ENCODE measurements at places on chromosomes 11 and 22.

DNA sequence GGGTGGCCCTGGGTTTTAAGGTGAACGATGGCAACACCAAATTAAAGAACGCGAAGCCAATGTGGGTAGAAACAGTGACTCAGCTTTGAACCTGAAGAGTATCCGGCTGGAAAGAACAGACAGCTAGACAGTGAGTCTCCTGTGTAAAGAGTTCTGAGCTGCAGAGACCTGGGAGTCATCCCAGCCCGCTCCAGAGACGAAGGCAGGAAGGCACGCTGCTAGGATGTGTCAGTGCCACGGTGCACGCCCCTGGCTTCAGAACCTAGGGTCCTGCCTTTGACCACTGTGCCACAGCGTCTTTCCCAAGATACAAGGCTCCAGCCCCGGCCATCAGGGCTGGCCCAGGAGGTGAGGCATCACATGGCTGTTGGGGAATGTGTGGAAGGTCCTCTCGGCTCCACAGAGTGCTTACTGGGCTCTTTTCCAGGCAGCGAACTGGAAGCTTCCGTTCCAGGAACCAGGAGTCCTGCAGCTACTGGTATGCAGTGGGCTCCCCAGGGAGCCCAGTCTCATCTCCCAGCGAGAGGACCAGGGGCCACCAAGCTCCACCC is 29.9 kb downstream of the LRFN4 start:
- no peak for DNase-seq

DNA sequence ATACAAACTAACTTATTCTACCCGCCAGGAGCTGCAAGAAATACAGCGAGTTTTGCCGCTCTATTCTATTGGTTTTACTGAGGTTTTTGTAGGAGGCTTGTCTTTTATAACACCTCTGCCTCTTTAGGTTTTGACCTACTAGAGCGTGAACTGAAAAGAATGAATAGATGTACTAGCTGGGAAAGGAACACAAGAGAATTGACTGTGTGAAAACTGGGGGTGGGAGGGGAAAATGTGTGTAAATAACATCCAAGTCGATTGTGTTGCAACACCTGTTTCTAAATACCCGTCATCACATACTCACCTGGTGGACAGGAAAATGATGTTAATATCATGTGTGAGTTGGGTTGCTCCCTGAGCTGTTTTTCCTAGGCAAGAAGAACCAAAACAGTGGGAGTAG is 12.9 kb upstream of the JHY start:
- DNase-seq = no peak

- no peak for DNase-seq
Measured at GRCh38 chr11:3381794-3382193, 2.8 kb upstream of the ZNF195 start.

- no peak for DNase-seq
Measured at GRCh38 chr11:113369411-113369810, 18.2 kb upstream of the ANKK1 start.

DNA sequence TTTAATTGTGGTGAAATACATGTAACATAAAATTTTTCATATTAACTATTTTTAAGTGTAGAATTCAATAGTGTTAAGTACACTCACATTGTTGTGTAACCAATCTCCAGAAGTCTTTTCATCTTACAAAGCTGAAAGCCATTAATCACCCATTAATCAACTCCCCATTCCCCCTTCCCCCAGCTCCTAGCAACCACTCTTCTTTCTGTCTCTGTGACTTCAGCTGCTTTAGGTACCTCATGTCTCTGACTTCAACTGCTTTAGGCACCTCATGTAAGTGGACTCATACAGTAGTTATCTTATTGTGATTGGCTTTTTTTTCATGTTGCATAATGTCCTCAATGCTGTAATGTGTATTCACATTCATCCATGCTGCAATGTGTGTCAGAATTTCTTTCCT is 150.8 kb upstream of the NTM start:
- no peak for DNase-seq

- no peak for DNase-seq
Measured at GRCh38 chr11:61472282-61472681, 36.3 kb upstream of the LRRC10B start.

- no peak for DNase-seq
Measured at GRCh38 chr11:1230456-1231395, 7.9 kb downstream of the MUC5B start.

DNA sequence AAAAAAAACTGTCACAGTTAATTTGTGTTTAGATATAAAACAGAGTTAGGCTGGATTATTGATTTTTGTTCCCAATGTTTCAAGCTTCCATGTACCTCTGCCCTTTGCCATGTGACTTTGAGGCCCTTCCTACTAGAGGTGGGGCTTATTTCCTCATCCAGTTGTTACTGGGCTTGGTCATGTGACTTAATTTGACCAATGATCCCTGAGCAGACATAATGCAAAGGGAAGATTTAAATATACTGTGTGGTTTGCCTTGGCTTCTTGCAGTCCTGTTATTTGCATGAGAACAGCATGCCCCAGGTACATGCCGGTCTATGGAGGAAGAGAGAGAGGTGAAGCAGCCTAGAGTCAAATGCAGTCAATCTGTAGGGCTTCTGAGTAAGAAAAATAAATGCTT is 347.0 kb downstream of the MIAT start:
- DNase-seq = no peak

GRCh38 chr11:10414659-10415058 is 40.4 kb upstream of the AMPD3 start:
- no peak for DNase-seq

- no peak for DNase-seq
Measured at GRCh38 chr11:69996451-69996850, 81.7 kb upstream of the ANO1 start.

DNA sequence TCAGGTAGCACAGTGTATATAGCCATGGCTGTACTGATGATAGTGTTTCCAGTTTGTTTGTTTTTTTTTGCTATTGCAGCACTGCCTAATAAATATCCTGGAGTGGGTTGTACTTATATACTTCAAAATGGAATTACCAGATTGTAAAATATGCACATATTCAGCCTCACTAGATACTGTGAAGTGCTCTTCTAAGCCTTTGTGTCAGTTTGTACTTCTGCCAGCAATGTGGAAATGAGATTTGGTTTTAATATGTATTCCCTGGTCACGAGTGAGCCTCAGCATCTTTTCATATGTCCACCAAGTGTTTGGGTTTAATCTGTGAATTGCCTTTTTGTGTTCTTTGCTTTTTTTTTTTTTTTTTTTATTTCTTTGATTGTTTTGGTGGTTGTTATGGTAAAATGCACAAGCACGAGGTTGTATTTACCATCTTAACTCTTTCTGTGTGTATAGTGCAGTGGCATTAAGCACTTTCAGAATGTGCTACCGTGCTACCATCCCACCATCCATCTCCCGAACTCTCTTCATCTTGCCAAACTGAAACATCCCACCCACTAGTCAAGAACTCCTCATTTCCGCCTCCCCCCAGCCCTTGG is 34.9 kb downstream of the ST3GAL4 start:
- no peak for DNase-seq

GRCh38 chr11:132586801-132587200 is 945.5 kb downstream of the OPCML start:
- DNase-seq = no peak

- no peak for DNase-seq
Measured at GRCh38 chr11:13972043-13972910, 9.8 kb downstream of the SPON1 start.

GRCh38 chr11:130299978-130300377 is 14.7 kb downstream of the ZBTB44 start:
- DNase-seq = no peak

DNA sequence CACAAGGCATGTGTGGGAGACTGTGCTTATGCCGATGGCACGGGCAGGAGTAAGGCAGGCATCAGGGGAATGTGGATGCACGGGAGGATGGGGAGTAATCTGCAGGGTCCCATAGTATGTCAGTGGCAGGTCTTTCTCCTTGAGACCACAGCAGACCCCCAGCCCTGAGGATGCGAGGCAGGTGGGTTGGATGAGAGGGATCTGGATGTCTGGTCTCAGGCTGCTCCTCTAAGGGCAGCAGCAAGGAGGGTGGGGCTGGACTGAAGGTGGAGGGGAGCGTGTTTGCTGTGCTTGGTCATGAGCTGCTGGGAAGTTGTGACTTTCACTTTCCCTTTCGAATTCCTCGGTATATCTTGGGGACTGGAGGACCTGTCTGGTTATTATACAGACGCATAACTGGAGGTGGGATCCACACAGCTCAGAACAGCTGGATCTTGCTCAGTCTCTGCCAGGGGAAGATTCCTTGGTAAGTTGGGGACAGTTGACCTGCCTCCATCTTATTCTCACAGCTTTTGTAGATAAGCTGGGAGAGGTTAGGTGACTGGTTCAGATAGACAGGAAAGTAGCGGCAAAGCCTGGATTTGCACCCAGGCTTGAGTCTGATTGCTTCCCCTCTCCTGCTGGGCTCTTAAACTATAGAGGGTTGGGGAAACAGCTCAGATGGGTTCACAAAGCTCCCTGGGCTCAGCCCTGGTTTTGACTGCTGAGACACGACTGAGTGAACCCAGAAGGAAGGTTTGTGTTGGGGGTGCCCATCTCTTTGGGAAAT is at the start of gene APOL1:
TSS of gene APOL1 (plus strand) at position 380 of the 769 bp plus-strand sequence. CDS start 1,823 bp downstream, outside the sequence.
- DNase-seq = no peak

- no peak for DNase-seq
Measured at GRCh38 chr22:35991168-35991567, 37.5 kb downstream of the RBFOX2 start.

DNA sequence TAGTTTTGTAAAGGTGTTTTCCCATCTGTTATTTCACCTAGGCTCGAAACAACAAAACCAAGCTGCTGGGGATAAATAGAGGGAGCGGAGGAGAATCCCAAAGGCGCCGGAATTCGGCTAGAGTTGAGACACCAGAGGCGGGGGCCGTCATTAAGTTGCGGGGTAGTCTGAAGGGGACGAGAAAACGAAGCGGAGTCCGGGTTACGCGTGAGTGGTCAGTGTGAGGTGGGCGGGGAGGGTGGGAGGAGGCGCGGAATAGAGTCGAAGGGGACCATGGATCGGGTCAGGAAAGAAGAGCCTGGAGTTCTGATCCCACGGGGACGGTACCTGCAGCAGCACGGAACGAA is 361 bp downstream of the SRPRA start:
- no peak for DNase-seq

GRCh38 chr11:113272927-113273615 is 41.3 kb upstream of the TTC12 start:
- DNase-seq = no peak

DNA sequence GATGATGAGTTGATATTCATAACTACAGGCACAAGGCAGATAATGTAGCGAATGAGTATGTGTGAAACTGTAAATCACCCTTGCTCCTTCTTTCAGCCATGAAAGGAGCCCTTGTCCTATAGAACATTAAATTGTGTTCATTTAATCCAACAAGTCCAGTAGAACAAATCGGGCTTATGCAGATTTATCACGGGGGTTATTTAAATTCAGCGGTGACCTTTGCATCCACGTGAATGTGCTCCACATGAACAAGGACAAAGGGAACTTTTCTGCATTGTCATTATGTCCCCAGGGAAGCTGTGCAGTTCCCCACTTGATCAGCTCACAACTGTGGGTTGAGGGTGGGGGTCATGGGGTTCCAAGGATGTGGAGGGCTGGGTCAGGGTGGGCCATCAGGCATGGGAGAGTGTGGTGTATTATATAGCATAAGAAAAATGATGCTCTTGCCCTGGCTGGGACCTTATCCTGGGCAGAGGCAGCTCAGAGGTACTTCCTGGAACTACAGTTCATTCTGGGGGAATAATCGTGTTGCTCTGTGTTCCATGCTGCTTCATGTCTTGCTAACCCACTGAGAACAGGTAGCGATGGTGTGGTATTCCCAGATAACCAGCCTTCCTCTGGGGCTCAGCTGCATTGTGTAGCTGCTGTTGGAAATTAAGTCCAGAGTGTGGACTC is 306.6 kb downstream of the FAT3 start:
- DNase-seq = no peak

DNA sequence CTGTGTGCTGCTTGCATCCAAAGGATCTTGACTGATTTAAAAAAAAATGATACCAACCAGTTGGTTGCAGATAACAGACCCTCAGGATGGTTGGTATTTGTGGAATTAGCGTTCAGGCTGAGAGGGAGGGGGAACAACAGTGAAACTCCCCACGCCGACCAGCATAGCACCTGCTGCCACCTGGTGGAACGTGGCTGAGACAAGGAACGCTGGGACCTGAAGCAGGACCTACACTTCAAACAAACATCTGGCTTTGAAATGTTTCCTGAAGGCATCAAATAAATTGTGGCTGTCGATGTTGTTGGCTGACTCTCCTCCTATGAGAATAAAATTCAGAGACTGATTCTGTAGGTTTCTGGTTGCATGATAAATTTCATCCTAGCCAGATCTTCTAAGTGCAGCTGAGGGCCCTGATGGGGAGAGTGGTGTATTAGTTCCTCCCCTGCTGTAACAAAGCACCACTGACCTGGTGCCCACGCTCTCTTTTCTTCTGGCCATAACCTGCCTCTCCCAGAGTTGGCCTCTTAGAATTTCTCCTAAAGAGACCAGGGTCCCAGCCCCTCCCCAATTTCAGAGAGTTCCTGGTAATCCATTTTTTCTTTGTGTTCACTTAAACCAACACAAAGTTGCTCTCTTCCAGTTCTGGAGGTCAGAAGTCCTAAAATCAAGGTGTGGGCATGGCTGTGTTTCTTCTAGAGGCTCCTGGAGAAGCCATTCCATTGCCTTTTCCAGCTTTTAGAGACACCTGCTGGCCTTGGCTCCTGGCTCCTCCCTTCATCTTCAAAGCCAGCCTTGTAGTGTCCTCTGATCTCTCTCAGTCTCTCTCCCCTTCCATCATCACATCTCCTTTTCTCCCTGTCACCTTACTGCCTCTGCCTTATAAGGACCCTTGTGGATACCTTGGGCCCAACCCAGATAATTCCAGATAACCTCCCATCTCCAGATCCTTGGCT is 17.3 kb downstream of the APOL2 start:
- DNase-seq = no peak

DNA sequence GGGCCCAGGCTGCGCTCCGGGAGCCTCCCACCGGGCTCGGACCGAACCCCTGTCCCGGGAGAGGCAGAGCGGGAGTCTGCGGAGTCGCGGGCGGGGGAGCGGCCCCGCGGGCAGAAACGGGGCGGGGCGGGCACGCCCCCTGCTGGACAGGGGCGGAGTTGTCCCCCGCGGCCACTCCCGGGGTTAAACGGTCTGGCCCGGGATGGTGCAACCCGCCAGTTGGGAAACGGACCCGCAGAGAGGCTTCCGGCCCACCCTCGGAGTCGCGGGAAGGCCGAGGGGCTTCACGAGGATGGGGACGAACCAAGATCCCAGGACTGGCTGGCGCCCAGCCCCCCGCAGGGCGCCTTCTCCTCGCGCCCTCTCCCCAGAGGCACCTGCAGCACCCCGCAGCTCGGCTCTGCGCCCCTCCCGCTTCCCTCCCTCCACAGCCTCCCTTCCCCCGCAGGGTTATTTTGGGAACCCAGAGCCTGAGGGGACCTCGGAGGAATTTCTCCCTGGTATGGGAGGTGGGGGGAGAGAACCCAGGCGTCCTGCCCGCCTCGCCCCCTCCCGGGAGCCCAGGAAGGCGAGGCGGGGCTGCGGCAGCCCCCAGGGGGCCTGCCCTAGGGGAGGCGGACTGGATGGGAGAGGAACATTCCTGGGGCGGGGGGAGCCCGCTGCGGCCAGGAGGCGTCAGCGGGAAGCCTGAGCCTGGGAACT is 902 bp downstream of the RASGRP2 start:
- no peak for DNase-seq

Data from left renal cortex interstitium (tissue), 4 donors.